ENCODE measurements at places on chromosomes 12 and 14.

GRCh38 chr12:68011882-68012207, 22.6 kb downstream of the IFNG-AS1 start:
- no peak for DNase-seq

DNA sequence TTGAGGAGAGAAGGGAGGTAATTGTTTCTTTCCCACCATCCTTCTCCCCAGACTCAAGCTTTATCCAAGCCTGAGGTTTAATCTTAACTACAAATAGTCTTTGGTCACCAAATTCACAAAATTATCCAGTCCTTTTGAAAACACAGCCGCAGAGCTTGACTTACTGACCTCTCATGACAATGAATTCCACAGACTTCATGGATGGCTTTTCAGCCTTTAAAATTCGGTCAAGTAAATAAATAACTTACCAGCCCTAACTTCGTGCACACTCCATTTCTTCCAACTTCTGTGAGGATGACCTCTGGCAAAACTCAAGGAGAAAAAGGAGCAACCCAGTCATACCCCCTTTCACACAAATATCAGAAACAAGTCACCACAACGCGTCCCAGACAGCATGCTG, 137.0 kb upstream of the CDKN3 start:
- DNase-seq = no peak

DNA sequence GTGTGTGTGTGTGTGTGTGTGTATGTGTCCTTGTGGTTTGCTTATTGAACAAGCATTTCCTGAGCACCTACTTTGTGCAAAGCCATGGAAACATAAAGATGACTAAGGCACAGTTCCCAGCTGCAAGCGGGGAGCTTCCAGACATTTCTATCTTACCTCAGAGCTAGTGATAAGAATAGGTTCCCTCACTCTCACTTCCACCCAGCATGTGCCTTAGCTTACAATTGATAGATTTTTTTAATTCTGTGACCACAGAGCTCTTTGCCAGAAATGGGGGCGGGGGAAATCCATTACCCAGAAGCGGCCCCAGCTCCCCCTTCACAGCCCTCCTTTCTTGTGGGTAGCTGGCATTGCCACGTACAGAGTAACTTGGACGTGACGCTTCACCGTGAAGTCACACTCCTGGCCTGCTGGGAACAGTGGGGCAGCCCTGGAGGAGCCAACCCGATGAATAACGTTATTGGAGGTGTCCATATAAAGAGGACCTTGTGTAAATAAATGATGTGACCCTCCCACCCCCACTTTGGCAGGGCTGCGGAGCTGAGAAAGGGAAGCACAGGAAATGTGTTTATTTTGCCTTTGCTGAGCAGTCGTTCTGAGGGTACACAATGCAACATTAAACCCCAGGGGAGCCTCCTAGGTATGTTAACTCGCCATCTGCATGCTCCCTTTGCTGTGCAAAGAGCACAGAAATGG, 238.9 kb downstream of the CHST11 start:
- no peak for DNase-seq

DNA sequence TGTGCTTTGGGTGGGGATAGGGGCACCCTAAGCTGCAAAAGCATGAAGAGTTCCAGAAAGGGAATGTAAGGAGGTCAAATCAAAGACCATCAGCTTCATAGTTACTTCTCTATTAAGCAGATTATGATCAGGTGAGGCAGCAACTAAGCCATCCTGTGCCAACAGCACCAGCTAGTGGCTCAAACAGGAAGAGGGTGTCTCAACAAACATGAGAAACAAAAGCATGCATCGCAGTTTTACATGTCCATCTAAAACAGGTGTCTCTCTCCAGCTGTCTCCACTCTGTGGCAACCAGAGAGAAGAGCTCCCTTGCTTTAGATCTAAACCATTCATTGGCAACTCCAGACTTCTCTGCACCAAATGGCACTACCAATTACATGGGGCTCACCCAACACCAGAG, 52.9 kb downstream of the ACTN1 start:
- DNase-seq = no peak

GRCh38 chr12:1913377-1914113, 4.9 kb downstream of the CACNA2D4 start:
- no peak for DNase-seq

GRCh38 chr12:22333713-22334409, 646 bp downstream of the ST8SIA1 start:
- no peak for DNase-seq

DNA sequence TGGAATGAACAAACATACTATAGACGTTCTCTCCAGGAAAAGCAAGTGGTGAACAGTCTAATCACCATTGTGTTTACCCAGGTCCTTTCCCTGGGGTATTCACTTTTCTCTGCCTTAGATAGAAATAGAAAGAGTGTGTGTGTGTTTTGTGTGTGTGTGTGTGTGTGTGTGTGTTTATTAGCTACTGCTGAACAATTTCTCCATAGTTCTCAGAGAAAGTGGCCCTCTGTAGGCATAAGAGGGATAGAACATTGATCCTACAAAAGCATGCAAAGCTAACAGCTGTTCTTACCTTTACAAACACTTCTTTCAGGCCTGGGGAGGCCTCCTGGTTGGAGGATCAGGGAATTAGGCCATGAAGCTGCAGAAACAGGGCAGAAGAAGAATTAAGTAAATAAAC, 665.7 kb upstream of the TBX3 start:
- no peak for DNase-seq

GRCh38 chr12:92411687-92412086, 266.0 kb upstream of the BTG1 start:
- no peak for DNase-seq

DNA sequence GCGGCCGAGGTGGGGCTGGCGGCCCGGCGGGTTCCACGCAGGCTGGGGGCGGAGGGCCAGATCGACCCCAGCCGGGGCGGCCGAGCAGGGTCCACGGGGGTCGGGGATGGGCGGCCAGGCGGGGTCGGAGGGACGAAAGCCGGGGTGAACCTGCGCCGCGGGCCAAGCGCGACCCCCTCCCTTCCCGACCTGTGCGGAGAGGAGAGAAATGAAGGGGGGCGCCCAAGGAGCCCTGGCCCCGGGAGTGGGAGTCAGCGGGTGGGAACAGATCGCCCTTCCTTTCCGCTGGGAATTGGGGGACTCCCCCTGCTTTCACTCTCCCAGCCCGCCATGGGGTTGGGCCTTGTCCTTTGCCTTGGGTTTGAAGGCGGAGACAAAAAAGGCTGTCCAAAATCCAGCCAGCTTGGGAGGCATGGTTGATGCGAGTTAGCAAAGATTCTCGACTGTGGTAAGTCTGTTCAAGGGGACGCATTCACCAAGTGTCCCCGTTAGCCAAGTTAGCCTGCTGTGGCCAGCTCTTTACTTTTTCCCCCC, 559 bp upstream of the CKAP4 start:
- DNase-seq = no peak

DNA sequence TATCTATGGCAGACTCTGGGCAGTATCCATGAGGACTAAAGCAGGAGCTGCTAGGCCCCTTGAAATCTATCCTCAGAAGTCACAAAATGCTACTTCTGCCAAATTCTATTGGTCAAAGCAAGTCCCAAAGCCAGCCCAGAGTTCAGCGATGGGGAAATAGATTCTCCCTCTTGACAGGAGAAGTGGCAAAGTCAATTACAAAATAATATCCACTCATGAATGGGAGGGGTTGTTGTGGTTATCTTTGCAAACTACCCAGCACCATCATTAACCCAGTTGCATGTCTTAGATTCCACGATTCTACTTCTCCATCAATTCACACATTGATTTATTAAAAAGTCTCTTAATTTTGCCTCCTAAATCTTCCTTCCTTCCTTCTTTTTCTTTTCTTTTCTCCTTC, 30.7 kb upstream of the STXBP6 start:
- DNase-seq = no peak

- no peak for DNase-seq
Measured at GRCh38 chr12:12008232-12008850, 62.4 kb upstream of the BCL2L14 start.

DNA sequence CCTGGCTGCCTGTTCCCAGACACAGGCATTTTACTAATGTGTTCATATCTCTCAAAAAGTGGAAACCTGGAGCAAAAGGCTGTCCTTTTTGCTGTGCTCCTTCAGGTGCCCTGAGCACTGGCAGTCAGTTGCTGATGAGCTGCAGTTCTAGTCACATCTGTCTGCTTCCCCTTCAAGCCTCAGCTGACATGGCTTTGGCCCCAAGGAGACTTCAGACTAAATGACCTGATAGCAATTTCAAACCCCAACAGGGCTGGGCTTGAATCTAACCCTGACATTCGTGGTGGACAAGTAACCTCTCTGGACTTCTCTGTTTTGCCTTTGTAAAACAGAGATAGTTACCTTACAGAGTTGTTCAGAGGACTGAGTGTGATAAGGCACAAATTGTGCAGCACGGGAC, 5.7 kb downstream of the SERPINA9 start:
- no peak for DNase-seq

- no peak for DNase-seq
Measured at GRCh38 chr14:74292061-74292460, 10.7 kb downstream of the ABCD4 start.

- no peak for DNase-seq
Measured at GRCh38 chr14:25108959-25109358, 59.0 kb upstream of the STXBP6 start.

GRCh38 chr12:108607981-108608600, 10.2 kb upstream of the TMEM119 start:
- DNase-seq = no peak

DNA sequence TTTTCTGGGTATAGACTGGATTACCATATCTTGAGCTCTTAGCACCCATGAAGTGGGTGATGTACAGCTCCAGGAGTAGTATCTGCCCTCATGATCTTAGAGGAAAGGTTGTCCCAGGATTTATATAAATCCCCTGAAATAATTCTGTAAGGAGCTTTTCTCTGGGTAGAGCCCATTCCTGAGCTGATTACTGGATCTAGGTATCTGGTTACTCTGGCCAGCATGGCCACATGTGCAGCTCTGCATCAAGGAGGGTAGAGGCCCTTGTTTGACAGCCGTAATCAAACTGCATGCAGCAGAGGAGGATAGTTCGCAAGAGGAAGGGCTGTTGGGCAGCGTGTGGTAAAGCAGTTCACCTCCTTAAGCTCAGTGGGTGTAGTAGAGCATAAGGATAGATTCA, 8.5 kb downstream of the COX14 start:
- no peak for DNase-seq

- no peak for DNase-seq
Measured at GRCh38 chr12:118851891-118852290, 129.4 kb upstream of the SRRM4 start.

DNA sequence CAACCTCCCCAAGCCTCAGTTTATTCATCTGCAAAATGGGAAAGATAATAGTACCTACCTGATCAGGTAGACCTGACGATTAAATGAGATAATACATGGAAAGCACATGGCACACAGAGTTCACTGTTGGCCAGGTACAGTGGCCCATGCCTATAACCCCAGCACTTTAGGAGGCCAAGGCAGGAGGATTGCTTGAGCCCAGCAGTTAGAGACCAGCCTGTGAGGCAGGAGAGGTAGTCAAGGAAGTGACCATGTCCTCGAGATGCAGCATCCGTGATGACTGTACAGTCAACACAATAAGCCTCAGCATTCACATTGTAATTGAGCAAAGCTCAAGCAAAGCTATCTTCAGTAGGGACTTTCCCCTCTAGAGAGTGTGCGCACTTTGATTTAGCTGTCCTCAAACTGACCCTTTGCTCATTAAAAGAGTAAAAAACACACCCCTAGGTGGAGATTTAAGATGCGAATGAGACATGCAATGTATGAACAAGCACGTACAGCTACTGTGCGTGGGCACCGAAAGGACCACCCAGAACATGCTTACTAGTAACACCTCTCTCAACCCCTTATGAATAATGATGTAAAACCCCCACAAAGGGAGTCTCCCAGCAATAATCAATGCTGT, 9.9 kb downstream of the ISCU start:
- DNase-seq = no peak

- DNase-seq = no peak
Measured at GRCh38 chr14:104933746-104934733, 9.4 kb downstream of the PLD4 start.

- DNase-seq = no peak
Measured at GRCh38 chr12:40055228-40055579, 50.7 kb downstream of the SLC2A13 start.

DNA sequence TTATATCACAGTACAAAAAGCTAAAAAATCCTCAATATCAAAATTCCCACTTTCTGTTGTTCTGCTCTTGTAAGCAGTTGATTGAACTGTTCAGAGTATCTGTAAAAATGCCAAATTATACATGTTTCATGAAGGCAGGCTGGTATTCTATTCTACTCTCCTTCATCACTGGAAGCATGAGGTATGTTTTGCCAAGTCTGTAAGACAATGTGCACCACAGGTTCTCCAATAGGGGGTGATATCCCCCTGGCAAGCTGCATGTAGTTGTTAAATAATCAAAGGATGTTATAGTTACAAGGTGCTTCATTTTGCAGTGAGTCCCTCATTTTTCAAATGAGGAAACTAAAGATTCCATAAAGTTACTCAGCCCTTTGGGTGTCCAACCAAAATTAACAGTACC, 15.1 kb upstream of the NEK9 start:
- no peak for DNase-seq

- no peak for DNase-seq
Measured at GRCh38 chr12:131494741-131495524, 216.0 kb upstream of the SFSWAP start.

DNA sequence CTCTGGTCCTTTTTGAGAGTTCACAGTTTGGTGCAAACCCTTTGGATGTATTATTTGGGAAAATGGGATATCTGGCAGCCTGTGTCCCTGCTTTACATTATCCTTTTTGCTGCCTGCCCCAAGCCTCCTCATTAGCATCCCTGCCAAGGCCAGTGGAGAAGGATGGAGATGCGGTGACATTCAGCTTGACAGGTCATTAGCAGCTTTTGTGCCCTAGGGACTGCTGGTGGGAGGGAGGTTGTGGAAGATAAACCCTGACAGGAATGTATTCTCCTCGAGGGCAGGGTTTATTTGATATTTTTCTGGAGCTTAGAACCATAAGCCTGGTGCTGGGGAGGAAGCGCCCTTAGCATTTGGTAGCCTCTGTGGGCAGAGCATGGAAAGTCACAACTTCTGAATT, 49.3 kb downstream of the PTPN11 start:
- no peak for DNase-seq

- no peak for DNase-seq
Measured at GRCh38 chr14:73768107-73768506, 53.9 kb upstream of the PNMA1 start.

GRCh38 chr12:80299219-80299618, 144.8 kb upstream of the PTPRQ start:
- no peak for DNase-seq

- DNase-seq = no peak
Measured at GRCh38 chr14:92570674-92571262, 57.2 kb downstream of the RIN3 start.
